Skin of body (tissue), 3 donors: ENCODE measurements at places on chromosomes 1 and 21.

GRCh38 chr1:92502247-92502646 is 15.5 kb upstream of the GFI1 start:
- no peak for DNase-seq

DNA sequence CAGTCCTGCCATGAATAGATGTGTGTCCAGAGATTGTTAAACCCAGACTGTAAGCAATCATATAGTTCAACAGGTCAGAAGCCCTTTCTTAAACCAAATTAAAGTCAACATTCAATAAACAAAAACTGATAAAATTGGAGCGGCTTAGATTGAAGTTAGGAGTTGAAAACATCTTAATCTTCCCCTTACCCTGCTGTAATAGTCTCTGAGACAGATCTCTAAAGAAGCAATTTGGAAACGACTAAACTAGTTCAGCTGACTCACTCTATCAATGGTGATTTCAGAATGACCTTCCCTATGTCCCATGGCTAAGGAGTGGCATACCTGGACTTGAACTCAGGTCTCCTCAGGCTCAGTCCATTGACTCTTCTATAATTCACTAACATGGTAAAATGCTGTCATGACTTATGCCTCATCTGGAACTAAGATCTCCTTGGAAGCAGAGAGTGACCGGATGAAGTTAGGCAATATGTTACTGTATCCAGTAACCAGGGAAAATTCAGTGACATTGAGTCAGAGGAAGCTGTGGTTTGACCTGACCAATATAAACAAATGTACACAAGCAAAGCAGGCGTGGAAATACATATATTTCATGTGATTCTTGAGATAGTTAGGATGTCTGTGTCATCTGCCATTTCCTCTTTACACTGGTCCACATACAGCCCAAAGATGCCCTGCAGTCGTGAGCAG is 30.1 kb downstream of the SGIP1 start:
- no peak for DNase-seq

DNA sequence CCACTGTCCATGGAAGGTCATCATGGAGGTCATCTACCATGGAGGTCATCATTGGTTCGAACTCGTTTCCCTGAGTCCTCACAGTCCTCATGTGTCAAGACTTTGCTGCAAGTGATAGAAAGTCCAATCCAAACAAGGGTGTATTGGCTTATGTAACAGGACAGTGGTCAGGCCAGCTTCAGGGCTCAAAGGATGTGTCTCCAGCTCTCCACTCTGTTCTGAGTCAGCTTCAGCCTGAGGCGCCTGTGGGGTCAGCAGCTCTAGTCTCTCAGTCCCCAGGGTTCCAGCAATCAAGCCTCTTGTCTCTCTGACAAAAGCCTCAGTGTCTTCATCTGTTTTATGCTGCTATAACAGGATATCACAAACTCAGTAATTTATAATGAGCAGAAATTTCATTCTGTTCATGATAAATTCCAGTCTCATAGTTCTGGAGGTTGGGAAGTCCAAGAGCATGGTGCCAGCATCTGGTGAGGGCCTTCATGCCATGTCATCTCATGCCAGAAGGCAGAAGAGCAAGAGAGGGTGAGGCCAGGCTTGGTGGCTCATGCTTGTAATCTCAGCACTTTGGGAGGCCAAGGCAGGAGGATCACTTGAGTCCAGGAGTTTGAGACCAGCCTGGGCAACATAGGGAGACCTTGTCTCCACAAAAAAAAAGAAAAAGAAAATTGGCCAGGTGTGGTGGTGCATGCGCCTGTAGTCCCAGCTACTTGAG is 19.5 kb downstream of the A3GALT2 start:
- peak; percentile 12 for DNase-seq

- no peak for DNase-seq
Measured at GRCh38 chr1:27936370-27936769, 1.6 kb downstream of the SMPDL3B start.

DNA sequence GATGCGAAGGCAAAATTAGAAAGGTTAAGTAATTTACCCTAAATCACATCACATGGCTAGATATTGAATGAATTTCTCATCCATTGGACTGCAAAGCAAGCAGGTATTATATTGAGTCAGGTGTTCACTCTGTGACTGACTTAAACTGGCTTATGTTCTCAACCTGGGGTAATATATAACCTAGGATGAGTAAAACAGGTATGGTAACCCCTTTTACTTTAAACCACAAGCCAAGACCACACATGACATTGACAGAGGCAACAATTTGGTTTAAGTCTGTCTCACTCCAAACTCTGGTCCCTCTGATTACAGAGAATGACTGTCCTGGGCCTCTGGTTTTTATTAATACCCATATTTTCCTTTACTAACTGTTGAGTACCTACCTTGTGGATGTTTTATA is 33.3 kb downstream of the MAEL start:
- no peak for DNase-seq

DNA sequence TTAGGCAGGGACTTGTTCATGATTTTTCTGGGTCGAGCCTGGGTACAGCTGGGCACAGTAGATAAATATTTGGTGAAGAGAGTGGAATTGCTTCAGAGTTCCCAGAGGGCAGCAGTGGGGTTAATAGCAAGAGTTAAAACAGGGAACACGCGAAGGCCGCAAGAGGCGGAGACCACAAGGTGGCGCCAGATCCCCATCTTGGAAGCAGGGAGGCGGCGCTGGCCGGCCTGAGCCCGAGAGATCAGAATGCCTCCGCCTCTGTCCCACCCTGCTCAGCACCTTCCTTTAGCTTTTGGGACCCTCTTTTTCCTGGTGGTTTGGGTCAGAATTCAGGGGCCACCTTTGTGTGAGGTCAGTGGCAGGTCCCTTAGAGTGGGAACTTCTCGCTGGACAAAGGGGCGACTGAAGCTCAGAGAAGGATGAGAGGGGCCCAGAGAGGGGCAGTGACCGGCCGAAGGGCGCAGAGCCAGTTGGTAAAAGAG is 6.5 kb upstream of the PADI2 start:
- DNase-seq = peak; percentile 47

DNA sequence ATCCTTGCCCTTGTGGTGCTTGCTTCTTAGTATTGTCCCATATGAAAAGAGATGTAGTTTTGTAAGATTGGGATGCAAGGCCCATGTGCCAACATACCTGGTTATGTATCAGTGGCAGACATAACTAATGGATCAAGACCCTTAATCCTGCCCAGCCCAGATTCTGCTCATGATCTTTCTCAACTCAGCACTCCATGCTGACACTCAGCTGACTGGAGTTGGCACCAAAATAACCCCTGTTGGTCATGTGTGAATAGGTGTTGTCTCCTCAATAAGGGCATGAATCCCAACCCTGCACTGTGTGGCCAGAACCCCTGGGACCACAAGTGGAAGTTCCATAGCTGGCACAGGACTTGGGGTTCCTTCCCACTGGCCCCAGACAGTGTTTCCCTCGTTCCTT is 13.9 kb upstream of the CNR2 start:
- no peak for DNase-seq

DNA sequence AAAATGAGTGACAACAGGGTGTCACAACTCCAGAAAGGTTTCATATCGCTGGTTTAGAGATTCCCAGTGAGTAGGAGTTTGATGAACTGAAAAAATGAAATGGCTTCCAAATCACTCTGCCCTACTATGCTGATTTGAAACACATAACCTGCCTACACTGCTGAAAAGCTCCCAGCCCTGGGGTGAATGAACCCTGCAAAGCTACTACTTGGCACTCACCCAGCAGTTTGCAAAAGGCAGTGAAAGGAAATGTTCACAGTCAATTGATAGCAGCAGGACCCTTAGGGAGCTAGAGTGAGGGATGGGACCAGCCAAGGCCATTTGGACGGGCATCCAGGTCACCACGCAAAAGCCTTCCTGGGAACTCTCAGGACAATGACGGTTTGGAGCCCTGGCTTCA is 44.4 kb upstream of the SRP9 start:
- DNase-seq = no peak

GRCh38 chr1:78170859-78171258 is 125.1 kb downstream of the GIPC2 start:
- DNase-seq = no peak

GRCh38 chr1:1285102-1285571 is 4.9 kb downstream of the SCNN1D start:
- no peak for DNase-seq

GRCh38 chr1:20615946-20616846 is 17.1 kb upstream of the PINK1 start:
- DNase-seq = no peak

- DNase-seq = no peak
Measured at GRCh38 chr1:224735159-224735558, 119.0 kb downstream of the CNIH3 start.

DNA sequence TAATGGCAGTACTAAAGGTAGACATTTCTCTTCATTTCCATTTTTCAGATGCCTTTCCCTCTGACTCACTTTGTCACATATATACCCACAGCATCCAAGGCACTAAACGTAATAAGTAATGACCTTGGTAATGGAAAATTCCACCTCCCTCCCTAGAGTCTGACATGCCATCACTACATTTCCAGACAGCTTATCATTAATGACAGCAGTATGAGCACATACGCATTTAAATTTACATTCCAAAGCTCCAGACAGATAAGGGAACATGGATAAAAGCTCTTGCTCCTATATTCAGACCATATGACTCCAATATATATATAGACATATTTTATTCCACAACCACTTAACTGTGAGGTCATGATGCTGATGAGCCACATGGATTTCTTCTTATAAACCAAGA is 191.7 kb upstream of the GORAB start:
- DNase-seq = peak; percentile 5

DNA sequence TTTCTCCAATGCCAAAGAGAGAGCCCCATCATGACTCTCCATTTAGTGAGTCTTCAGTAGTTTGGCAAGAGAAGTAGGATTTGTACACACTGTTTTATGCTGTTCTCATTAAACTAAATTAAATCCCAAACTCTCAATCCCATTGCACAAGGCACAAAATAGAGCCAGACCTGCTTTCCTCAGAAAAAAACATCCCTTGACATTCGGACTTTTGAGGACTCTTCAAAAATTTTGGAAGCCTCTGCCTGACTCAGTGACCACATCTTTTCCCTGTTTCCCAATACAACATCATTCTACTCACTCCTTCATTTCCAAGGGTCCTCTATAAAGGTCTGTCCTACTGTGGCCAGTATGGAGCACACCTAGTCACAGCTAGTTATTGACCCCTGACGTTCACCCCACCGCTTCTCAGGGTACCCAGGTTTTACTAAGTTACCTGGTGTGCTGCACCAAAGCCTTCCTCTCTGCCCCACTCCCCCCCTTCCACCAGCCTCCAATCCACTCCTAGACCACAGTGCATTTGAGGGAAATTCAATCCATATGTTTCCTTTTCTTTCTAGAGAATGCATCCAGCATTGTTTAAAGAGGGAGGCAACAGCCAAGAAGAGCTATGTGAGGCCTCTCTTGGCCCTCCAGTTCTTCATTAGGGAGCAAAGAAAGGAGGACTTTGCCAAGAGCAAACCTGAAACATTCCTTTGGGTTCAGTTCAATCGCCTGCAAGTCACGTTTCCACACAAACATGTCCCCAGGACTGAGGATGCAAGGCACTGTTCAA is 428.7 kb downstream of the PLPP3 start:
- peak; percentile 27 for DNase-seq

GRCh38 chr1:18575620-18576019 is 55.0 kb upstream of the PAX7 start:
- peak; percentile 7 for DNase-seq

- no peak for DNase-seq
Measured at GRCh38 chr1:223129229-223129901, 13.7 kb downstream of the TLR5 start.

DNA sequence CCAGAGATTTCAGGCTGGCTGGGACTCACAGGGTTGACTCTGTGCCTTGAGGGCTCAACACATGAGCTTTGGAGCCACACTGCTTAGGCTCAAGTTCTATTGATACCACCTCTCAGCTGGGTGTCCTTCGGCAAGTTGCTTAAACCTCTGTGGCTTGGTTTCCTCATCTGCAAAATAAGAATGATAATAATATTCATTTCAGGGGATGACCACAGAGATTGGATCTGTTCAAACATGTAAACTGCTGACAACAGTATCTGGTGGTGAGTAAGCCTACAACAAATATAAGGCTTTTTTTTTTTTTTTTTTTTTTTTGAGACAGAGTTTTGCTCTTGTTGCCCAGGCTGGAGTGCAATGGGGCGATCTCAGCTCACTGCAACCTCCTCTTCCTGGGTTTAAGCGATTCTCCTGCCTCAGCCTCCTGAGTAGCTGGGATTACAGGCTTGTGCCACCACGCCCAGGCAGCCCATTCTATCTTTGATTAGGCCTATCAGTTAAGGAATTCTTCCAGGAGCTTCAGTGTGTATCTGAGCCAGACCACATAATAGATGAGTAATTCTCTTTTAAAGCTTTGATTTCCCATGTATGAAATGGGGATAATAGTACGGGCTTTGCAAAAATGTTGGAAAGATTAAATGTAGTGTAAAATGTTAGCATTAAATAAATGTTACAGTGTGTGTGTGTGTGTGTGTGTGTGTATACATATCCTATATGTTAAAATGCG is 437.6 kb downstream of the PRDM2 start:
- DNase-seq = no peak

GRCh38 chr1:101394041-101394440 is 157.2 kb downstream of the S1PR1 start:
- no peak for DNase-seq

- no peak for DNase-seq
Measured at GRCh38 chr1:5110508-5110907, 456.1 kb downstream of the AJAP1 start.

DNA sequence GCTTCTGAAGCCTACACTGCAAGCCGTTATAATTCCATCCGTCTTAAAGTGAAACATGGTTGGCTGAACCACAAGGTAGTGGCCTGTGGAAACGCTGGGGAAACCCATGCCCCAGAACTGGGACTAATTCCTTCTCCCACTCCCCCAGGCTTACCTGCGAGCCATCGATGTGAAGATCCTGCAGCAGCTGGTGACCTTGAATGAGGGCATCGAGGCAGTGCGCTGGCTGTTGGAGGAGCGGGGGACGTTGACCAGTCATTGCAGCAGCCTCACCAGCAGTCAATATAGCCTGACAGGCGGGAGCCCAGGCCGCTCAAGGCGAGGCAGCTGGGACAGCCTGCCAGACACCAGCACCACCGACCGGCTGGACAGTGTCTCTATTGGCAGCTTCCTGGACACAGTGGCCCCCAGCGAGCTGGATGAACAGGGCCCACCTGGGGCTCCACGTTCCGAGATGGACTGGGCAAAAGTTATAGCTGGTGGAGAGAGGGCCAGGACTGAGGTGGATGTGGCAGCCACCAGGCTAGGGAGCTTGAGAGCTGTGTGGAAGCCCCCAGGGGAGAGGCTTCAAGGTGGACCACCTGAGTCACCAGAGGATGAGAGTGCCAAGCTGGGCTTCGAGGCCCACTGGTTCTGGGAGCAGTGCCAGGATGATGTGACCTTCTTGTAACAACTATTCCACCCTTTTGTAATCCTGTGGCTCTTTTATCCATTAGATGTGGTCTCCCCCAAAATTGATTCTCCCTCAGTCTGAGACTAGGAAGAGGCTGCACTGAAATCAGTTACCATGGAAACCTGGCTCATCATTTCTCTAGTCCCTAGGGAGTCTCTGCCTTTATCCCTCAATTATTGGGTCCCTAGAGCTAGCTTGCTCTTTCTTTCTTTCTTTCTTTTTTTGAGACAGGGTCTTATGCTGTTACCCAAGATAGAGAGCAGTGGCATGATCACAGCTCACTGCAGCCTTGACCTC is 16.7 kb downstream of the LURAP1 start:
- no peak for DNase-seq

GRCh38 chr1:115530407-115530806 is 111.4 kb upstream of the VANGL1 start:
- DNase-seq = peak; percentile 56

- no peak for DNase-seq
Measured at GRCh38 chr21:14736672-14737071, 190.6 kb upstream of the SAMSN1 start.
